ENCODE measurements at places on chromosomes 7 and 10.

DNA sequence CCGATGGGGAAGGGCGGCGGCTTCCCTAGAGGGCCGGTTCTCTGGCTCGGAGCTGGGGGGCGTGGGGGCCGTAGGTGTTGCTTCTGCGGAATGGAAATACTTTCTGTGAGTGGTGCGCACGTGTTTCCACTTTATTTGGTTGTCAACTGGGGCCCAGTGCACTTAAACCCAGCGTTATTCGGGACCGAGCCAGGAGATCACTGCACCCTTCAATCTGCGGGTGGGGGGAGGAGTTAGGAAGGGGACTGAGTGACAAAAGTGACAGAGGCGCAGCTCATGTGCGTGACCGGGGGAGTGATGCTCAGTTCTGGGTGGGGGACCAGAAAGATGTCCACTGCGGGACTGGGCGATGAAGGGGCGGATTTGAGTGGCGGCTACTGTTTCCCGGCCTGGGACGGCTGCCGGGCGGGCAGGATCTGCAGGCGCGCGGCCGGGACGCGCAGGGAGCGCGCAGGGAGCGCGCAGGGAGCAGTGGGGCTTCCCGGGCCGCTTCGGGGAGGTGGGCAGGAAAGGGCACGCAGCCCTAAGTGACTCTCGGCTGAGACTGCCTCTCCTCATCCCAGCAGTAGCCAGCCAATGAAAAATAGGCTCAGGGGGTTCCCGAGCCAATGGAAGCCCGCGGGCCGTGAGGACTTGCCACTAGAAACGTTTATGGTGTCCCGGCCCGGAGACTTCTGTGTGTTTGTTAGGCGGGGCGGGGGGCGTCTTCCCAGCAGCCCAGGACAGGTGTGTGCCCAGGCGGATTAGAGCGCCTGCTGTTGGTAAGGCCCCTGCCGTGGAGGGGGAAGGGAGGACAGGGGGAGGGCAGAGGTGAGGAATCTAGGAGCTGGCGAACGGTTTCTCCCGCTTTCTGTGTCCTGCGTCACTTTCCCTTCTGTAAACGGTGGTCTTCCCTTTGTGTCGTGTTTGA is 54.3 kb upstream of the KDM7A start:
- peak; percentile 29 for ATAC-seq

- ATAC-seq, result no peak
These were observed 108.6 kb downstream of the SEMA3A start for GRCh38 chr7:84085998-84086397.

- no peak for ATAC-seq
These were observed 507.5 kb upstream of the SORCS1 start for GRCh38 chr10:107671960-107672359.

DNA sequence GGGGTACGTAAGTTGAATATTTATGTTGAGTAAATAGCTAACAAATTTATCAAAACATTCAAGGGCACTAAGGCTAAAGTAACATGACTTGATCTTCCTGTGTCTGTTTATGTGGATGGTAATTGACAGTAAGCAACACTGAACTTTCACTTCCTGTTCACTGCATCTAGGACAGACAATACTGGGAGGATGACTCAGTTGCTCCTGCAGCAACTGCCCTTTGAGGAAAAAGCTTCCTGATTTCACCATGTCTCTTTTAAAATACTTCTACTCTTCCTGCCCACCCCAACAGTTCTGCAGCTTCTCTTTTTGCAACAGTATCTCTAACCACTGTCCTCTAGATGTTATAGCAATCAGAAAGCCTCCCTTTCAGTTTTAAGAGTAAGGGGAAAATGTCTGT is 76.6 kb upstream of the HGF start:
- no peak for ATAC-seq

DNA sequence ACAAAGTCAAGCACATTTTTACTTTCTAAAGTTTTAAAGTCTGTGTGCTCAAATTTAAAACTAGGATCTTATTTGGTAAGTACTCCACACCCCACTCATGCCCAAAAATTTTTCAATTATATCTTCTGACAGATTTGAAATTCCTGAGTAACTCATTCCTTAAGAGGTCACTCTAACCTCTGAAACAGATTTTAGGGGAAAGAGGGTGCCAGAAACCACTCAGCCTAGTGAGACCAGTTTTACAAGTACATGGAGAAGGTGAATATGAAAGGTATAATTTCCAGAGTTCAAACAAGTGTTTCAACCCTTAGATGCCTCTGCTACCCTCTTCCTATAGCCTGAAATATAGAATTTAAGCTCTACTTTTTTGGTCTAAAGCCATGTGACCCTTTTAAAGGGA is 79.2 kb downstream of the C7orf25 start:
- ATAC-seq, result no peak

GRCh38 chr7:426510-426909 is 93.1 kb downstream of the PDGFA start:
- ATAC-seq, result peak; percentile 6

GRCh38 chr10:29479081-29479925 is 155.5 kb downstream of the SVIL start:
- ATAC-seq, result no peak

DNA sequence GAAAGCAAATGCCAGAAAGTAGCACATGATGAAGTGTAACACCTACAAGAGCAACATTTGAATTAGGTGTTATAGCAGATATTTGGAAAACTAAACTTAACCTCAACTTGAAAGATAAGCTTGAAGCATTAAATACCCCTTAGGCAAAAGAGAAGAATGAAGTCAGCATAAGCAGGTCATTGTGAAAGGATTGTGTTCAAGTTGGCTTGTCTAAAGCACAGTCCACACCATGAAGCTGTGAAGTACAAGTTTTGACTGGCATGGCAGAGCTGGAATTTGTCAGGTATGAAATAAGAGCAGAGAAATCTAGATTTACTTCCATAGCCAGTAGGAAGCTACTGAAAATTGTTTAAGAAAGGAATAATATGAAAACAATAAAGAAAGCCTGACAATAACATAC is 480.3 kb upstream of the POT1 start:
- no peak for ATAC-seq

GRCh38 chr7:158327571-158328180 is 259.9 kb downstream of the PTPRN2 start:
- ATAC-seq, result no peak

DNA sequence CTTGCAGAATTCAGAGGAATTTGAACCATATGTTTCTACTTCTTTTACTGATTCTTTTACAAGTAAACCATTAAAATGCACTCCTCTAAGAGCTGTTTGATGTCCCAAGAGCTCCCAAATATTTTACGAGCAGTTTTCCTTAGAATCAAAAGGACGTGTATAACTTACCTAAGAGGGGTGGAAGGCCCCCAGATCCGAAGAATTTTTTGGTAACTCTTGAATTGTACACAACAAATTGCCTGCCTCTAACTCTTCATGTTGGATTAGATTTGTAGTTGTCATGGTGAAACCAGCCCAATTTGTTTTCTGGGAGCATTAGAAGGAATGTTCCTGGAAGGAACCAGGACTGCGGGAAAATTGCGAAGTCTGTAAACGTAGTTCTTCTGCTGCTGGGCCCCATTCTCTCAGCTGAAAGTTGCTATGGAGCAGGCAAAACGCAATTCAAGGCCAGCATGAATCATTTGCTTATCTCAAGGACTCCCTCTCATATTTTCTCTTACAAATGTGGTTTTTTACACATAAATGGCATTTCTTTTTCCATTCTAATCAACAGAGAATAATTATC is 124.8 kb upstream of the TMEM72 start:
- no peak for ATAC-seq

DNA sequence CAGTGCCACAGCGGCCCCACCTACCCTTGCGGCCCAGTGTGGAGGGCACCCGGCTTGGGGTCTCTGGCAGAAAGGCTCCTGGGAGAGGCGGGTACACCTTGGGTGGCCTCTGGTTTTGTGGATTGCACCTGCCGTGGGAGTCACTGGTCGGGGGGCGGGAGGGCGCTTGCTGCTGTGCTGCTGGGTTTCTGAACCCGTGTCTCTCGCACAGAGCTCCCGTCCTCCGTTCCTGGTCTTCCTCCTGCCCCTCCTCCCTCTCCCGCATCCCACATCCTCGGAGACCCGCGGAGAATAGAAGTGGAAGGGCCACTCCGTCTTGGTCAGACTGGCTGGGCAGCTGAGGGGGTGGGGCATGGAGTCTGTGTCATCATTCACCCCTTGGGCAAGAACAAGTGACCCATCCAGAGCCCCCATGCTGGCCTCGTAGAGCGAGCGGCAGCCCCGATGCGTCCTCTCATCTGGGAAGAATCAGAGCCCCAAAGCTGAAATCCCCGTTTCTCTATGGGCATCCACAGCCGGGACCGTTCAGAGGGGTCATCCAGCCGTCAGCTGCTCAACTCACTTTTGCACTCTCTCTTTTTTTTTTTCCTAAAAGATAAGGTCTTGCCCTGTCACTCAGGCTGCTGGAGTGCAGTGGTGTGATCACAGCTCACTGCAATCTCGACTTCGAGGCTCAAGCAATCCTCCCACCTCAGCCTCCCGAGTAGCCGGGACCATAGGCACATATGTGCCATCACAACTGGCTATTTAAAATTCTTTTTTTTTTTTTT is 4.0 kb downstream of the MAFK start:
- no peak for ATAC-seq

DNA sequence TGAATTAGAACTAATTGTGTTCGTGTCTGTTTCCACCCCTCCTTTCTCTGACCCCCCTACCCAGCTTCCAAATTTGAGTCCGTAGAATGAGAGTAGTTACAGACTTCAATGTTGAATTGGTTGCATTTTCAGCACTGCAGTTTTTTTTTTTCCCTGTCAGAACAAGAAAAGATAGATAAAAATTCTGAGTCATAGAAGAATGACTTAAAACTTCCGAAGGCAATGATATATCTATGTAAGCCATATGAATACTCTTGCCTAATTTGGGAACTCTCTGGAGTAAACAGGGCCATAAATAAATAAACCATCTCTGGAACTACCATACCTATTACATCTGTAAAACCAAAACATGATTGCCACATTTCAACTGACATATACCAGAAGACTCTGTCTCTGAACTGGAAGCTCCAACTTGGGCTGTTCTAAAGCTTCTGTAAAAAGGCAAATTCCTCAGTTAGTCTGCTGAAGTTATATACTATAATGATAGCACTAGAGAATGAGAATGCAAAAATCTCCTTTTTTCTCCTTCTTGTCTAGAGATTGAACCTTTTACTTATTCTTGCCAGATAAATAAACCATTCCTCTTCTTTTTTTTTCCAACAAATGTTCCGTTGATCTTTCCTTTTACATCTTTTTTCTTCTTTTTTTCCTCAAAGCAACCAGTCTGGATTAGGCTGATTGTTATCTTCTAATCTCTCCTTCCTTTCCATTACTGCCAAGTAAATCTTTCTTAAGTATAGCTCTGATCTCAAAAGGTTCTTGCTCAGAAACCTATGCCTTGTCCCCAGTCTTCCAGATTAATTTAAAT is 23.5 kb downstream of the VCL start:
- no peak for ATAC-seq

DNA sequence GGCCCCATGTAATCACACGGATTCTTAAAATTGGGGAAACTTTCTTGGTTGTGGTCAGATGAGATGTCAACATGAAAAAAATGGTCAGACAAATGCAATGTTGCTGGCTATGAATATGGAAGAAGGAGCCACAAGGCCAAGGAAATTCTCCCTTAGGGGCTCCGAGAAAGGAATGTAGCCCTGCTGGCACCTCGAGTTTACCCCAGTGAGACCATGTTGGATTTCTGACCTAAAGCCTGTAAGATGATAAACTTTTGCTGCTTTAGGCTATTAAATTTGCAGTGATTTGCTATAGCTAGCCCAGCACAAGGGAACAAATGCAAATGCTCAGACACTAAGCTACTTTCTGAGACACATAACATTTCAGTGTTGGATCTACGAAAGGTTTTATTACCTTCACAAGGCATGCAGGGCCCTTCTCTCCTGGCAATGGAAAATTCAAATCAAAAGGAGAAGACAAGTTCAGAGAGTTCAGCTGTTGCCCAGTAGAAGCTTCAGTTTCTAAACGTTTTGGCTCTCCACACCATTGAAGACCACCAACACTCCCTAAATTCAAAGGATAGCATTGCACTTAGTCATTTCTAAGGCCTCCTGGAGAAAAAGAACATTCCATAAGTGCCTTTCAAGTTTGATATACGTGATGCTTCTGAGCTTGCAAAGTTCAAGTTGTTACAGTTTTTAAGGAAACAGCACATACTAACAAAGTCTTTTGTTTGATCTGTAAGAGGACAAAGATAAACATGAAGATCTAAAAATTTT is 23.4 kb downstream of the MCMBP start:
- ATAC-seq, result no peak

DNA sequence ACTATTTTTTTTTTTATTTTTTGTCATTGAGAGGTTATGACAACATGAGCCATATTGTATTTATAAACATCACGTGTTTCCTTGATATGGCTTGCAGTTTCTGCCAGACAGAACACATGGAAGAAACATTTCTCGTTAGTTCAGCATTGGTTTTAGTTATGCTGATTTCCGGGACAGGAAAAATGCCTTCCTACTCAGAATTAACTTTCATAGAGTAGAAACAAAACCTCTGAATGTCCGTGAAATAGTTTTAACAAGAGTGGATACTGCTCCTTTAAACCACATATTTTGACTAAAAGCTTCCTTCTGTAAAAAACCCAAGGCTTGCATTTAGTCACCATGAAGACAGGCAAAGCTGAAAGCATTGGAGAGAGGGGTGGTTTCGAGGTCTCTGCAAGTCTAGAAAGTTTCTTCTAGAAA is 240.4 kb downstream of the KIAA1217 start:
- no peak for ATAC-seq

GRCh38 chr10:72756674-72757385 is 64.9 kb downstream of the MCU start:
- no peak for ATAC-seq

DNA sequence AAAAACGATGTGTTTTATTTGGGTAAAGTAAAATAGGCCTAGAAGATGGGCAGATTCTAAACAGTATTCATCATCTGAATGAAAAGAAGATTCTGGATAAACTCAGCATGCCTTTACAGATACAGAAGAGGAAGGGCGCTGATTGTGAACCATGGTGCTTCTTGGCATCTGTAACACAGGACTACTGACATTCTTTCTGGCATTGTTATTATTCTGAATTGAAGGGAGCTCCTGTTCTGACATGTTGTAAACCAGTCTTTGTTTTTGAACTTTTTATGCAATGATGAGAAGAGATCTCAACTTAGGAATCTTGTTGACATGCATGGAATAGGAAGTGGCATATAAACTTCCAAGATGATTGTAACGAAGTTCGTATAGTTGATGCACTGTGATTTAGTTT is 13.5 kb downstream of the RPA3 start:
- no peak for ATAC-seq

DNA sequence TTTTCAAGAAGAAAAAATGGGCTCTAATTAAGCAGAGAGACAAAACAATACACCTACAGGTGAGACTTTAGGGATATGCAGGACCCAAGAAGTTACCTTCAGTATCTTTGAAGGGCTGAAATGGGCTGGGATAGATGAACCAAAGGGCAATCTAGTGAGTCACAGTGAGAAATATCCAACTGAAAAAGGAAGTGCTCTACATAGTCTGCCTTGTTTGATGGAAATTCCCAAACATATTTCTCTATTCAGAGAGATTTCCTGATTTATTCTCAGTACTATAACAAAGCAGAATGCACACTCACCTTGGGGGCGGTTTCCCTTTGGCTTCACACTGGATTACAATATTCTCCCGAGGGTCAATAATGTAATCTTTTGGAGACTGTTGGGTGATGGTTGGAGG is 104.1 kb upstream of the LAMB4 start:
- no peak for ATAC-seq
